ENCODE measurements at places on chromosomes 3 and 15.

DNA sequence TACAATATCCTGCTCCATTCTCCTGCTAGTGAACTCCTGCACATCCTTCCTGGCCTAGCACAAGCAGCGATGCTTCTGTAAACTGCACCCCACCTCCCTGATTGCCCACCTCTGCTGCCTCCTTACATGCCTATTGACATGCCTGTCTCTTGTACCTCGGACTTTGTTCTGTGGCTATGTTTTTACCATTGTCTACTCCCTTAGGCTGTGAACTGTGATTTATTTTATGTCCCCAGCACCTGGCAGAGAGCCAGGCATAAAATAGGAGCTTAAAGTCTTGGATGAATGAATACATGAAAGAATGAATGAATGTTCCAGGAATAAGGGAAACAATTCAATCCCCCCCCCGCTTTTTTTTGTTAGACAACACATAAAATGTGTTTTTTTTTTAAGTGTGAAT is 210.0 kb downstream of the MYRIP start:
- H3K27me3 ChIP-seq = no peaks in the 10 kb centered on the region
- no peak for DNase-seq
- no peak overlapping the region for H3K27ac ChIP-seq
- no peak overlapping the region for H3K4me3 ChIP-seq
- H3K36me3 ChIP-seq = no peaks in the 10 kb centered on the region

DNA sequence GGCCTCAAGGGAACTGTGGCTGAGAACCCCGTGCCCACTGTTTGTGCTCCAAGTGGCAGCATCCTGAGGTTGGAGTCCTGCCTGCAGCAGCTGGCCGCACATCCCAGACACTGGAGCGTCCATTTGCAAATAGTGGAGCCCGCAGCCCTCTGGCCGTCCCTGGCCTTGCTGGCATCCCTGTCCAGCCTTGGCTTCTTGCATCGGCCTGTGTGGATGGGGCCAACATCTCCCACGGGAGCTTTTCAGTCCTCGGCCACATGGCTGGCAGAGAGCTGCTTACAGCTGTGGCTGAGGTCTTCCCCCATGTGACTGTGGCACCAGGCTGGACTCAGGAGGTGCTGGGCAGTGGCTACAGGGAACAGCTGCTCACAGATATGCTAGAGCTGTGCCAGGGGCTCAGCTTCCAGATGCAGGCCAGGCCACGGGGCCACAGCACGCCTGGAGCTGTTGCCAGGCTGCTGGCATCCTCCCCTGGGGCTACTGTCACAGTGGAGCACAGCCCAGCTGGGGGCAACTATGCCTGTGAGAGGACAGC is 71.2 kb downstream of the FAM43A start:
- H3K27ac ChIP-seq = no peak overlapping the region
- H3K4me3 ChIP-seq = no peak overlapping the region
- DNase-seq = no peak
- no peaks in the 10 kb centered on the region for H3K4me1 ChIP-seq

- peak overlapping the region; percentile 10 for H3K27ac ChIP-seq
- H3K4me3 ChIP-seq = no peak overlapping the region
- peaks cover 39% of the 10 kb centered on the region for H3K27me3 ChIP-seq
- H3K36me3 ChIP-seq = no peaks in the 10 kb centered on the region
These were observed 3.7 kb upstream of the FAM107A start for GRCh38 chr3:58580826-58581327.

DNA sequence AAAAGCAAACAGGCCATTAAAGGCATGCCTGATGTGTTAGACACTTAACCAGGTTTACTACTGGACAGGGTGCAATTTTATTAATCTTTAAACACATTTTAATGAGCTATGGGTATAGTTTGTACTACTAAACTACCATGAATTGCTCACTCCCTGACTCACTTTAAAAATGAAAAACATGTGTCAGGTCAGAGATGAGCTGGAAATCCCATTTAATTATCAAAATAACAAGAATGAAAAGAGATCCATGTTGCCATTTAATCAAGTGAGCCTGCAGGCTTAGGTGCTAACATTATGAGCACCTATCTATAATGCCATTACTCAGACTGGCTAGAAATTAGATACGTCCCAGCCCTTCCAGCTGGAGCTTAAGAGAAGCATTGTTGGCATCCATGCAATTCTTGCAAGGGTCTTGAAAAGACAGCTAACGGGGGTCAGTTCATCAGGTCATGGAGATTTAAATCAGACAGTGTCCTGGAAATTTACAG is 224.4 kb downstream of the THRB start:
- no peak overlapping the region for H3K27ac ChIP-seq
- H3K4me3 ChIP-seq = no peak overlapping the region
- H3K4me1 ChIP-seq = no peaks in the 10 kb centered on the region
- no peaks in the 10 kb centered on the region for H3K36me3 ChIP-seq
- no peak for DNase-seq
- H3K27me3 ChIP-seq = no peaks in the 10 kb centered on the region

- no peaks in the 10 kb centered on the region for H3K27me3 ChIP-seq
- H3K4me3 ChIP-seq = no peak overlapping the region
- no peak for DNase-seq
- H3K27ac ChIP-seq = no peak overlapping the region
- H3K36me3 ChIP-seq = no peaks in the 10 kb centered on the region
These were observed 27.1 kb upstream of the GPR156 start for GRCh38 chr3:120311863-120312794.

GRCh38 chr3:100782348-100782747 is 73.1 kb downstream of the TFG start:
- no peaks in the 10 kb centered on the region for H3K36me3 ChIP-seq
- H3K4me1 ChIP-seq = no peaks in the 10 kb centered on the region
- H3K27ac ChIP-seq = no peak overlapping the region
- no peaks in the 10 kb centered on the region for H3K27me3 ChIP-seq
